ENCODE measurements at places on chromosomes 5 and 9.

GRCh38 chr9:130868230-130868629 is 28.4 kb downstream of the QRFP start:
- DNase-seq: no peak

- no peak for DNase-seq
Observed at GRCh38 chr9:89171693-89172092, 6.9 kb downstream of the SHC3 start.

GRCh38 chr9:34372467-34373011 is 4.2 kb downstream of the MYORG start:
- no peak for DNase-seq

GRCh38 chr5:124796495-124796894 is 50.1 kb upstream of the ZNF608 start:
- no peak for DNase-seq

Measured in stimulated activated CD8-positive, alpha-beta memory T cell treated with anti-CD3 and anti-CD28 coated beads, Interleukin-15, amount 100 ng/mL, for 48 hours (primary cell).